ENCODE measurements at places on chromosomes 16 and 17.

DNA sequence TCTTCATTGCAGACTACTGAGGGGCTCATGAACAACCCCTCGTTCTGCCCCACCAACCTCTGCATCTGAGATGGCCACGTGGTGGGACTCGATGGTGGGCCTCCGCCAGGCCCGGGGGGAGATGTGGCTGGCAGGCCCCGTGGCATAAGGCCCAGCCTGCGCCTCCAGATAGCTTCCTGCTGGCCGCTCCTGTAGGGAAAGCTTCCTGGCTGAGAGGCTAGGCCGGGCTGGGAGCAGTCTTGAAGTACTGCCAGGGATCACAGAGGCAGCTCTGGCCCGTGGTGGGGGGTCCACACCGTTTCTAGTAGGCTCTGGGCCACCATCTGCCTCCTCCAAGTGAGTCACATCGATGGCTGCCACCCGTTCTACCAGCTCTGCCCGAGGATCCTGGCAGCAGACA is 7.6 kb downstream of the CAMKK1 start:
- DNase-seq: no peak

DNA sequence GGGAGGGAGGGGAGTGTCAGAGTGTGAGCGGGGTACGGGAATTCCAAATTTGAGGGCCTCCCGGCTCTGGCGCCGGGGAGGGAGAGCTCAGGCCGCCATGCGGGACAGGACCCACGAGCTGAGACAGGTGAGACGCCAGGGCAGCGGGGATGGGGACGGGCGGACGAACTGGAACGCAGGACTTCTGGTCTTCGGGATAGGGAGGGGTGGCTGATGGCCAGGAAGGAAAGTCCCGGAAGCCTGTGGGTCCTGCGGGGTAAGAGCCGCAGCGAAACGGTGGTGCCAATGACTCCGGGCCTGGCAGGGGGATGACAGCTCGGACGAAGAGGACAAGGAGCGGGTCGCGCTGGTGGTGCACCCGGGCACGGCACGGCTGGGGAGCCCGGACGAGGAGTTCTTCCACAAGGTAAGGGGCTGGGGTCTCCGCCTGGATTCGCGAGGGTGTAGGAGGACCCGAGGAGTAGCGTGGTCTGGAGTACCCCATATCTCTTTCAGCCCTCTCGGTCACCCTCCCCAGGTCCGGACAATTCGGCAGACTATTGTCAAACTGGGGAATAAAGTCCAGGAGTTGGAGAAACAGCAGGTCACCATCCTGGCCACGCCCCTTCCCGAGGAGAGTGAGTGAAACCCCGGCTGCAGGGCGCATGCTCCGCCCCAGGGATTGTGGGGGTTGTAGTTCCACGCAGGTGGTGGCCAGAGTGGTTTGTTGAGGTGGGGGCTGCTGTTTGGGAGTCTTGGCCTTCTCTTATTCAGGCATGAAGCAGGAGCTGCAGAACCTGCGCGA is 543 bp downstream of the STX4 start:
- DNase-seq: no peak

DNA sequence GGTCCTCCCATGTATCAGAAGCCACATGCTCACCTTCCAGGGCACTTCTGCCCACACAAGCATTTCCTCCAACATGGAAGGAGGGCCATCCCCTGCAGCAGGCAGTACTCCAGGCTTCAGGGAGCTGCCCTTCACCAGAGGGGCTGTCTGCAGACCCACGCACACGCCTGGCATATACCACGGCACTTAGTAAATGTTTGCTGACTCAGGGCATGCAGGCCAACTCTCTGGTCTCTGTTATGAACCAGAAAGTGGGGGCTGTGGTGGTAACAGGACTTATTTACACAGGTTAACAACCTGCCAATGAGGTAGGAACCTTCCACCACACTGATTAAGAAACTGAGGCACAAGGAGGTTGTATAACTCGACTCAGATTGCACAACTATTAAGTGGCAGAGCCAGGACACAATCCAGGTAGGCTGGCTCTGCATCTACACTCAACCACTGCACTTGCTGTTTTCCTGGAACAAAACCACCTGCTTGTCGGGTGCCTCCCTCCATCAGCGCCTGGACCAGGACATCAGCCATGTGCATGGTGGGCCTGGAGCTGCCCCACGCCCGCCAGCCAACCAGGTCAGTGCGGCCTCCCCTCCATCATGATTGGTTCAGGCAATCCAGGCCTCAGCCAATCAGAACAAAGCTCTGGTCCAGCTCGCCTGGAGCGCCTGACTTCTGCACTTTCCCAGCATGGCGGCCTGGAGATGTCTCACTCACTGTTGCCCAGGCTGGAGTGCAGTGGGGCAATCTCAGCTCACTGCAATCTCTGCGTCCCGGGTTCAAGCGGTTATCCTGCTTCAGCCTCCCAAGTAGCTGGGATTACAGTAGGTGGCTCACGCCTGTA is 19.2 kb downstream of the ACTG1 start:
- DNase-seq: no peak

DNA sequence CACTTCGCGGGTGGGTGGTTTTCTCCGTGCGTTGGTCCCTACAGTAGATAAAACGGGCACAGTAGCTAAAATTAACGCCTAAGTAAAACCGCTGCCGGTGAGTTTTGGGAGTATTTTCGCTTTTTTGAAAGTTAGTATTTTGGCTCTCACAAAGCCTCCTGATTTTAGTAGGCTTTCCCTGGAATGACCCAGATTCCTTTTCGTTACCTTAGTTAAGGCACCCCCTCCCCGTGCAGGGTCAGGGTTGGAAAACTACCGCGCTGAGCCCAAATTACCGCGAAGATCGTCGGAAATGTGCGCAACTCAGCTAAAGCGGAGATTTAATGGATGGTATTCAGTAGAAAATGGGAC is 28.3 kb upstream of the ST6GALNAC1 start:
- no peak for DNase-seq

DNA sequence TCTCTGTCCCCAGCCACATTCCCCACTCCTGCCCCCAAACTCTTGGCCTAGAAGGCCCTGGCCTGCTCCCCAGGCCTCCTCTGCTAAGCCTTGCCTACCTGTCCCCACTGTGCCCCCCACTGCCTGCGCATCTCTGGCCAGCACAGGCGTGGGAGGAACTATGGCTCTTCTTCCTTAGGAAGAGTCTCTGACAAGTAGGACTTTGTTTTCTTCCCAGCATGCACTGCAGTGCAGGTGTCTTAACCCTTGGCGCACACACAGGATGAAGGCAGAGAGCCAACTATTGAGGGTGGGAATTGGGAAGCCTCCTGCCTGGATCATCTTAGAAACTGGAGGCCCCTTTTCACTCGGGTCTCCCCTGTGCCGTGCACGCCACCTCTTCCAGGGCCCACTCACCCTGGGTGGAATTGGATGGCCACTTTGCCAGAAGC is 3.6 kb downstream of the AMDHD2 start:
- no peak for DNase-seq

GRCh38 chr17:47937941-47938340 is 3.4 kb upstream of the PNPO start:
- DNase-seq: no peak

GRCh38 chr17:81419319-81419885 is 24.1 kb downstream of the BAHCC1 start:
- DNase-seq: no peak

All from cerebellar nuclear complex (tissue), 1 donor.